ENCODE measurements at places on chromosomes 7 and 10.

- no peak for DNase-seq
Observed at GRCh38 chr10:70418229-70418628, 14.3 kb downstream of the EIF4EBP2 start.

DNA sequence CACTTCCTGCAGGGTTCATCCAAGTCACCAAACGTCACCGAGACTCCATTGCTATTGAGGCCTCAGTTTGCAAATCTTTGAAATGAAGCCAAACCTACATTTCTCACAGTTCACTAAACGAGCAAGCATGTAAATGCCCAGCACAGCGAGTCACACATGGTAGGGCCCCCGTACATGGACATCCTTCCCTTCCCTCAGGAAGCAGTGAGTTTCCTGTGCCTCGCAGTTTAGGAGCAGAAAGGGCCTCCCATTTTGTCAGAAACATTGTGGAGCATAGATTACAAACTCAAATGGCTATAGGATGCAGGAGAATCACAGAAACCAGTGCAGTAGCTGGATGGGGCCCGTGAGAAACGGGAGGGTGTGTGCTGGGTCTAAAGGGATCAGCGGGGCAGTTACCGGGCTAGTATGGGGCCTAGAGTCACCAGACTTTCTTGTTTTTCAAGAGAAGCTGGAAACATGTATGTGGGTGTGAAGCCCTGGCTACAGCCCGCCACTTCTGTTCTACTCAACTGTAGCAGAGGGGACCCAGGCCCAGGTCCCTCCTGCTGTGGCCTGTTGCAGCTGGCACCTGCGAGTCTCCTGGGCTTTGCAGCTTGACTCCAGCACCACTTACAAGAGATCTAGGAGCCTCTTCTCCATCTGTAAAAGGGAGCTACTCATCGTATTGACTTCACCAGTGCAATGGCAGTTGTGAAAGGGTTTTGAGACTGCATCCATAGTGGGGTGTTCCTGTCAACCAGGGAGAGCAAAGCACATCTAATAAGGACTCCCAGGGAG, 14.2 kb upstream of the SLC18A3 start:
- no peak for DNase-seq

GRCh38 chr7:83850125-83850524, 201.2 kb upstream of the SEMA3E start:
- no peak for DNase-seq

- DNase-seq: no peak
Observed at GRCh38 chr10:119509909-119510451, 32.5 kb downstream of the RGS10 start.

GRCh38 chr10:89535171-89536012, at the start of gene SLC16A12:
Gene SLC16A12, minus strand, starts transcription at chr10:89535594. Its CDS starts 73,016 bp downstream, at chr10:89462578.
- no peak for DNase-seq

- no peak for DNase-seq
Observed at GRCh38 chr7:80088705-80089104, 45.9 kb upstream of the GNAI1 start.

DNA sequence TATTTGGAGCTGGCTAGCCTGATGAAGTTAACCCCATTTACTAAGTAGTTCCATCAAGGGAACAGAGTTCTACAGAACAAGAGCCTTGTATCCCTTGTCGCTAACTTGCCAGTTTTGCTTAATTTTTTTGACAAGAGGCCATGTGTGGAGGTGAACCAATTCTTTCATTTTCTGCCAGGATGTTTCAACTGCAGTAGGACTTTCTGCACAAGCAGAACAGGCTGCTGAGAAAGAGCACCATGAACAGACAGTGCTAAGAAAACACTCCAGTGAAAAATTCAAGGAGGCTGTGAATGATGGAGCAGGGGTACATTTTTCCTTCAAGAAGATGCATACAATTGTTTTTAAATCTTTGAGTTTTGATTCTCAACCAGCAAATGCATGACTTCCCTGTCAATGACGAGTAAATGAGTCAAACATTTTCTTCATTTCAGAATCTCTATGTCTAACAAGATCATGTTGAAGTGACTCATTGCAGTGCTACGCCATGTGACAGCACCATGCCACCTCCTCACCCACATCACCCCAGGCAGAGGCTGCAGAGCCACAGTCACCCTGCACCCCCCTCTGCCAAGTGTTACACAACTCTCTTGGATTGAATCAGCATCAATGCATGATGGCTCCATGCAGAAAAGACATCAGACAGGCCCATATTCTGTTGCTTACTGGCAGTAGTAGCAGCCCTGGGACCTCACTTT, 193.1 kb downstream of the COBL start:
- DNase-seq: no peak

GRCh38 chr10:94013331-94013760, 19.6 kb downstream of the PLCE1 start:
- no peak for DNase-seq

DNA sequence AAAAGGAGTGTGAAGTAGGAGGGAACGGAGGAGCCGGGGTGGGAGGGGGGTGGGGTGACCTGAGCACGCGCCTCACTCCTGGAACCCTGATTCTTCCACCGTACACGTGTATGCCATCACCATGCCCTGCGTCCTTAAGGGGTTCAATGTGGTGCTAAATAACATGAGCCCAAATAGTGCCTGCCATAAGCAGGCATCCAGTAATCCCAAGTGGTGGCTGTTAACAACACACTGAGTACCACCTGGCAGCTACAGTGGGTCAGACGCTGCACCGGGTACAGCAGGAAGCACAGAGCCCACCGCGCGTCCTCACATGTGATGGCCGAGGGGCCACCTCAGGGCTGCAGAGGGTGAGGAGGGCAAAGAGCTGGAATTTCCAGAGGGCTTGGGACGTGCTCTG, 81.9 kb downstream of the PTPRN2 start:
- no peak for DNase-seq

- DNase-seq: no peak
Observed at GRCh38 chr7:43394441-43395130, 188.3 kb upstream of the STK17A start.

DNA sequence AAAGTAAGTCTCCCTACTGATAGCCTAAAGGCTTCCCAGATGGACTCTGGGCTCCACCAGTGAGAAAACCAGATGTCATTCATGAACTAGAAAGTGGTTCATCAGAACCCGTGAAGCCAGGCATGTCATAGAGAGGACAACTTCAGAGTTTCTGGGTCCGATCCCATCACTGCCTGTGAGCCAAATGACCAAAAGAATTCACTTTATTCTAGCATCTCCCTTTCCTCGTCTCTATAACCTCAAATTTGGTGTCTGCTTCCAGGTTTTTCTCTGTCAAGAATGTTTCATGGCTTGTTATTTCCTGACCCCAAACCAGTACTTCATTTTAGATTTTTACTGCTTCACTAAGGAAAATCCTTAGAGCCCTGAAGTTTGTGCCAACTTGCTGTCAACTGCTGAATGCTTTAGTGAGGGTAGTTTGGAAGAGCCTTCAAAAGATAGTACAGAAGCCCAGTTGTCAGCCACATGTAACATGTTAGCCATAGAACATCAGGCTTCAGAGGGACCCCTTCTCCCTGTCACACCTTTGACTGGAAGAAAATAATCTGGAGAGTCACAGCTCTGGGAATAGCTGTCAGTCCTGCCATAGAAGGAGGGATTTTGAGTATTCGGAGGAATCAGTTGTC, 34.0 kb downstream of the ITGB8 start:
- no peak for DNase-seq

DNA sequence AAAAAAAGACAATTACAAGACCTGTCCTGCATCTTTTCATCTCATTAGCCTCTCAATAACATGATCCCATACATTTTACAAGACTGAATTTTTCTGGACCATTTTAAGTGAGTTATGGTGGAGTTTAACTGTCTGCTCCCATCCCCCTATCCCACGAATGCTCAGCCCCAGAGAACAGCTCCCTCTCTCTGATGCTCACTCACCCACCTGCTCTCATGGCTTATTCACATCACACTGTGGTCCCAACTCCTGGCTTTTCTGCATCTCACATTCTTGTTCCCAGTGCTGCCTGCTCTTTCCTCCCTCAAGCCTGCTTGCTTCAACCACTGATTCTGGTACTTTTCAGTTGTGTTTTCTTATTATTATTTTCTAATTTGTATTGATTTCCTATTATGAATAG, 20.4 kb upstream of the CCSER2 start:
- DNase-seq: no peak

DNA sequence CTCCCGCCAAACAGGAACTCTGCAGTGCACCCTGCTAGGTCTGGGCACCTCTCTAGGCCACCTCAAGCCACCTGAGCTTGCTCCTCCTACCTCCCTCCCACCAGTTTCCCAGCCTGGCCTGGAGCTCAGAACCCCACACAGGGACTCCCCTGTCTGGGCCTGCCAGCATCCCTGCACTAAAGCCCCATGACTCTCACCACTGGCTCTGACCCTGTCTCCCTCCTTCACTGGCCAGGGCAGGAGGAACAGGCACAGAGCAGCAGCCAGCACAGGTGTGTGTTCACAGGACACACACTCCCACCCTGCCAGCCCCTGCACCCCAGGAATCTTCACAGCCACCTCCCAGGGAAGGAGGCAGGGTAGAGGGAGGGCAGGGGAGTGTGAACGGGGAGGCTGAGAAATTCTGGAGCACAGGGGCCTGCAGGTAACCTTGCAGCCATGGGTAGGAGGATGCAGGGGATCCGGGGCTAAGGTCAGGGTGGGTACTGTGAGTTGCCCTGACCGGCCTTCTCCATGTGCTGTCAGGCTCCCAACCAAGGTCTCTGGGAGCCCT, 13.9 kb upstream of the ANTXRL start:
- no peak for DNase-seq

DNA sequence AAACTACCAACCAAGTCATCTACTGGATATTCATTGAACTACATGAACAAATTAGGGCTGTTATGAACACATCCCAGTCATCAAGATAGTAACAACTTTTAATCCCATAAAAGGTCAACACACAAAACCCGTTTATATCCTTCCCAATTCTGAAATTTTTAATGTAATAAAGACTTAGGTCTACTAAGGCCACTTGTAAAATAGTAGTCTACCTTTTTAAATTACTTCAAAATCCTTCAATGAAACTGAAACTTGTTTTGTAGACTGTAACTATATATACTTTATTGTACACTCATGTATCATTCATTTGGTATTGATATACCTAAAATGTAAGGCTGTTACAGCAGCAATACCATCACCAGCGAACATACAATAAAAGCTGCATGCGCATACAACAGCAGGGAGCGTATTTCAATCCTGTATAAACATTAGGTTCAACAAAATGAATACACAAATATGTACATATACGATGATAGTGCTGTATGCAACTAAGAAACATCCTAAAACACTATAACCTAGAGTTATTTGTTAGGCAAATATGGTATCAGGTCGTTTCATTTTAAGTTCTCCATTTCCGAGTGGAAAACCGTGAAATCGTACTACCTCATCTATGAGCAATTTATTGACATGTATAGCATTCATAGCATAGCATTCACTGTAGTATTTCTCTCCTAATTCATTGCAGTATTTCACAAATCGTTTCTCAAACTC, 973 bp downstream of the ATAD1 start:
- DNase-seq: no peak

- no peak for DNase-seq
Observed at GRCh38 chr10:121678631-121679174, 80.5 kb upstream of the FGFR2 start.

DNA sequence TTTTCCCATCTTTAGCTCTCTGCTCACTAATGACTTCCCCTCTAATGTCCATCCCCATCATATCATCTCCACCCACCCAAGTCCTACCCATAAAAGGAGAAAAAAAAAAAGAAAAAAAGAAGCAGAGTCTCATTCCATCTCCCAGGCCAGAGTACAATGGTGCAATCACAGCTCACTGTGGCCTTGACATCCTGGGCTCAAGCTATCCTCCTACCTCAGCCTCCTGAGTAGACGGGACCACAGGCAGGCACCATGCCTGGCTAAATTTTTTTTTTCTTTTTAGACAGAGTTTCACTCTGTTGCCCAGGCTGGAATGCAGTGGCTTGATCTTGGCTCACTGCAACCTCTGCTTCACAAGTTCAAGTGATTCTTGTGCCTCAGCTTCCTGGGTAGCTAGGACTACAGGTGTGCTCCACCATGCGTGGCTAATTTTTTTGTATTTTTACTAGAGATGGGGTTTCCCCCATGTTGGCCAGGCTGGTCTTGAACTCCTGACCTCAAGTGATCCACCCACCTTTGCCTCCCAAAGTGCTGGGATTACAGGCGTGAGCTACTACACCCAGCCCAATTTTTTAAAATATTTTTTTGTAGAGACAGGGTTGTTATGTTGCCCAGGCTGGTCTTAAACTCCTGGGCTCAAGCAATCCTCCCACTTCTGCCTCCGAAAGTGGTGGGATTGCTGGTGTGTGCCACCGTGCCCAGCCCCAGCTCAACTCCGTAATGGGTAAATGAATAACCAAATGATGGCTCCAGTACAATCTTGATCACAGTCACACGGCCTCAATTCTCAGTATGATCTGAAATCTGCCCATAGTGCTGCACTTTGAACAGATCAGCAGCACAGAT, 24.6 kb upstream of the SGMS1 start:
- DNase-seq: no peak

Data from NCI-H1105 (cell line).